ENCODE measurements at places on chromosomes 4 and X.

- DNase-seq: no peak
Observed at GRCh38 chrX:111254896-111255693, 15.2 kb downstream of the CAPN6 start.

GRCh38 chrX:64842492-64842891 is 133.8 kb downstream of the ZC4H2 start:
- no peak for DNase-seq

- DNase-seq: no peak
Observed at GRCh38 chr4:81491943-81492342, 20.2 kb upstream of the RASGEF1B start.

GRCh38 chr4:81687471-81687870 is 215.8 kb upstream of the RASGEF1B start:
- no peak for DNase-seq

DNA sequence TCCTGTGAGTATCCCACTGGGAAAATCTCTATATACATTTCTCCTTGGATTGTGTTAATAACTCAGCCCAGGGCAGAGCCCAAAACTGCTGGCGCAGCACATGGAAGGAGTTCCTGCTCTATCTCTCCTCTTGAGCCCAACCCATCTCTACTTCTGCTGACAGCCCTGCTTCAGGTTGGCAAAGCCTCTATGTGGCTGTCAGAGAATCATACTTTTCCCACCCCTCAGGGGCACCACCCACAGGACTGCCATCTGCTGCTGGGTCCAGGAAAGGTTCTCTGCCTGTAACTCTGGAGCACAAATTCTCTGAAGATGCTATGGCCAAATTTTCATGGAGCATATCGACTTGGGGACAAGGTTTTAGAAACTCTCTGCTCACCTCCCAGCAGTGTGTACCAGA is 278.5 kb upstream of the EMCN start:
- no peak for DNase-seq

DNA sequence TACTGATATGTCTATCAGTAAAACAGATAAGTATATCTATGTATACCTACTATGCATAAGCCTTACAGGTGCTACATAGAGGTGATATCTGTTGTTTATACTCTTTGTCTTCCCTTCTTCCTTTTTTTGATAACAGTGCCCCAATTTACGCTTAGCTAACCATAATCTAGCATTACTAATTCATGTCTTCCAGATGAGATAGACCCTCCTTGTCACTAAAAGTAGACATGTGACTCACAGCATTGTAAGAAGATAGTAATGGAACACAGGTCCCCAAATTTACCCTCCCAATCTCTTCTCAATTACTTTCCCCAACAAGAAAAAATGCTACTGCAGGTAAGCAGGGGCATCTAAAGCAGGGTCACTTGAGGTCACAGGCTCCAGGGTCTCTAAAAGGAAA is 7.9 kb upstream of the NFKB1 start:
- DNase-seq: no peak

- no peak for DNase-seq
Observed at GRCh38 chr4:29770627-29771026, 949.5 kb upstream of the PCDH7 start.

DNA sequence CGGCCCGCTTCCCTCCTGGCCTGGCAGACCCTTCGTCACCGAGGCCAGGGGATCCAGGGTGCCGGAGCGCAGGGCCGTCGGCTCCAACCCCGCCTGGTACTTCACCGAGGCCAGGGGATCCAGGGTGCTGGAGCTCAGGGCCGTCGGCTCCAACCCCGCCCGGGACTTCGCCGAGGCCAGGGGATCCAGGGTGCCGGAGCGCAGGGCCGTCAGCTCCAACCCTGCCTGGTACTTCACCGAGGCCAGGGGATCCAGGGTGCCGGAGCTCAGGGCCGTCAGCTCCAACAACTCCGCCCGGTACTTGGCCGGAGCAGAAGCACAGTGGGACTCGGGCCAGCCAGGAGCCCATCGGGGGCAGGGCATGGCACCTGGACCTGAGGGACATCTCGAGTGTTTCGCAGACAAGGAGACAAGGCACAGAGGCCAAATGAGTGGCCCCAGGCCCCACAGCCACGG is 85.1 kb downstream of the FAM53A start:
- peak; percentile 57 for DNase-seq

- DNase-seq: no peak
Observed at GRCh38 chr4:101471201-101471600, 123.9 kb upstream of the PPP3CA start.

- peak; percentile 62 for DNase-seq
Observed at GRCh38 chr4:6236816-6237390, 32.7 kb upstream of the WFS1 start.

DNA sequence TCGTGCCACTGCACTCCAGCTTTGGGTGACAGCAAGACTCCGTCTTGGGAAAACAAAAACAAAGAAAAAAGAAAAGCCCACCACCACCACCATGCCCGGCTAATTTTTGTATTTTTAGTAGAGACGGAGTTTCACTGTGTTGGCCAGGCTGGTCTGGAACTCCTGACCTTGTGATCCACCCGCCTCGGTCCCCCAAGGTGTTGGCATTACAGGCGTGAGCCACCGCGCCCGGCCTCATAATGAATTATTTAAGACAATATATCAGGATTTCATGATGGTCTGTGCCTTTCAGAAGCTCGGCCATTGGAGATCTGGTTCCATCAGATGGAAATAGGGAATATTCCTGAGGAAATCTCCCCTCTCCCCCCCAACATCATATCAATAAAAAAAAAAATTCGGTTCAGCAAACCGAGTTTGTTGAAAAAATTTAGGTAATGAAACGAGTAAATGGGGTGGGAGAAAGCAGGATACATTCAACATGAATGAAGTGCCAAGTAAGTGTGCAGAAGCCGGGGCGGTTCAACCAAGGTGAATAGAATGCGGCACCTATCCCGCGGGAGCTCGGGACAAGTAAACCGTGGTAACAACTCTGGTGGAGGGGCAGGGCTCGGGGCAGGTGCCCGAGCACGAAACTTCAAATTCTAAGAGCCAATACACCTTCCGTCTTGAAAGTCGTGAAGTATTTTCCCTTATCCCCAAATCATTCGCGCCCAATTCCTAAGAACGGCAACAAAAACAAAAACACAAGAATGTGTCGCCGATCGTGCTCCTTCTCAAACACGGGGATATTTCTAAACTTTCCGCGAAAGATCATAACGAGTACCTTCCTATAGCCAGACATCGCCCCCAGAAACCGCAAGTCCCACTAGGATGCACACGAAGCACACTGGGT is 773 bp upstream of the TXLNG start:
- no peak for DNase-seq

Measured in posterior vena cava (tissue), 2 donors.